Cortex of kidney (tissue), 1 donor: ENCODE measurements at places on chromosomes 5 and 9.

- DNase-seq, result no peak
Measured at GRCh38 chr9:14317667-14318320, 3.9 kb upstream of the NFIB start.

DNA sequence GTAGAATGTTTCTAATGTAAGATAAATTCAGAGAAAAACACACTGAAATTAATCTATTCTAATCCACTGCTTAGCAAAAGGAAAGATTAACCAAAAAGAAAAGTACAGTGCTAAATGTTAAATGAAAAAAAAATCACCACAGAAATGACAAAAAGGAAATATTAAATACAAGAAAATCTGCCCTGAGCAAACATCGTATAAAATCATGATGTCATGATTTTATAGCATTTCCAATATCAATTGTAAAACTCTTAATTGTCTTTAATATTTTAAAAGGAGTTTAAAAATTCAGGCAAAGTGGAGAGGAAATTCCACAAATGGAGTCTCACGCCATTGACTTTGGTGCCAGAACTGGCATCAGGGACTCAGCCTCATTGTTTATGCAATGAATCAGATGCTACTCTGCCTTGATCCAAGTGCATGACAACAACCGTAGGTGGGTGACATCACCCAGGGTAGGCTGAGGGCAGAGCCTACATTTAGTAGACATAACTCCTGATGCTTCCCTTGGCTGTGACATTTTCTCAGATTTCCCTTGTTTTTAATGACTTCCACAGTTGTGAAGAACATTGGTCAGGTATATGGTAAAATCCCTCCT, 696.8 kb downstream of the SEMA5A start:
- no peak for DNase-seq

DNA sequence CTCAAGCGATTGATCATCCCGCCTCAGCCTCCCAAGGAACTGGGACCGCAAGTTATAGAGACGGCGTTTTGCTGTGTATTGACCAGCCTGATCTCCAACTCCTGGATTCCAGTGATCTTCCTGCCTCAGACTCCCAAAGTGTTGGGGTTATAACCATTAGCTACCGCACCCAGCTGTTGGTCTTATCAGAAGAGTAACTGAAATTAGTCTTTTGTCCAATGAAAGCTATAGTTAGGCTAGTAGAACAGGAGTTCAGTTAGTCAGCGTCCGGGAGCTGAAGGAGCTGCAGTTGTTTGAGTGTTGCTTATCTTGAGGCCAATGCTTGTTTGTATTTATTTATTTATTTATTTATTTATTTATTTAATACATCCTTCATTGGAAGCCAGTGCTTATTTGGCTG, 3.2 kb upstream of the MIGA2 start:
- DNase-seq, result no peak

- no peak for DNase-seq
Measured at GRCh38 chr9:87370049-87370685, 127.5 kb upstream of the DAPK1 start.

DNA sequence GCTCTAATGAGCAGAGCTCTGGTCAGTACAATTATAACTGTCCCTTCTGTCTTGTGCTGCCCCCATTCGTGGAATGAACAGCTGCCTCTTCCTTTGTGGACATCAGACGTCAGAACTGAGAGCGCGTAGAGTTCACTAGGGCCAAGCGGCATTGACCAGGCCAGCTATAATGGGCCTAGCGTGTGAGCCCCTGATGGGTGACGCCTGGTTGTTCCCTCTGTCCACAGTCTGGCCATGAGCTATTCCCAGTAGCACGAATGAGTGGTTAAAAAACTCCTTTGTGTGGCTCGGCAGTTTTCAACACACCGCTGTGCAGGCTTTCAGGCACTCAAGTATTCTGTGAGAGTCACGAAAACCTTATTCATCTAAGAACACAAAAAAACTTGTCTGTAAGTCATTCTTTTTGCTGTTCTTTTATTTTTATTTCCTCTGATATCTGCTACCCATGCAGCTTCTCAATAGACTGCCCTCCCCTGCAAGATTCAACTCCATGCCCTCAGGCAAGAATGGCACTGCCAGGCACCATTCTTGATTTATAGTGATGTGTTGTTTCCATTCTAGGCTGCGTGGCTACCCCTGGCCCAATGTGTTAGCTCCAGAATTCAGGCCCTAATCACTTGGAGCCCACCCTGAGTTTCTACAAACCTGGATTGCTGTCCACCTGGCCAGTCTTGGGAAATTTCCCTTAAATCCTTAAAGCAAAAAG, 52.5 kb downstream of the ANKDD1B start:
- DNase-seq, result no peak

GRCh38 chr5:2575871-2576270, 175.6 kb downstream of the IRX2 start:
- no peak for DNase-seq

DNA sequence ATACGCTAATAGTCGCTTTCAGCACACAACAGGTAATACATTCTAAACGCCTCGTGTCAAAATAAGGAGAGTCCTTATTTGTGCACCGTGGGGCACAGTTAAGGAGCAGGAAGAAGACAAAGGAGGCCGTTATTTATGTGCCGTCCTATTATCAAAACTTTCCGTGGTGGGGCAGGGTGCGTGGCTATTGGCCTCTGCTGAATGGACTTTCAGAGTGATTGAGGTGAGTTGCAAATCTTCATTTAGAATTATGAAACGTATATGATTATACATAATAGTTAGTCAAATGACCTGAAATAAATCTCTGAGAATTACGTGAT, 833 bp downstream of the C5orf24 start:
- DNase-seq, result no peak

DNA sequence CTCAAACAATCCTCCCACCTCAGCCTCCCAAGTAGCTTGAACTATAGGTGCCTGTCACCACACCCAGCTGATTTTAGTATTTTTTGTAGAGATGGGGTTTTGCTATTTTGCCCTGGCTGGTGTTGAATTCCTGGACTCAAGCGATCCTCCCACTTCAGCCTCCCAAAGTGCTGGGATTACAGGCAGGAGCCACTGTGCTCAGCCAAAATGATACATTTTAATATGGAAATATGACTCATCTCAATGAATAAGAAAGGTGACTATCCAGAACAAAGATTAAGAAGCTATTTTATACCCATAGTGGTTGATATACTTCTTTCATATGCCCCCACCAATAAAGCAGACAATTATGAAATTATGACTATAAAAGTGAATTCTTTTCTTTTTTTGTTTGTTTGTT, 166.2 kb downstream of the NFIB start:
- no peak for DNase-seq
